ENCODE measurements at places on chromosomes 2 and 18.

- no peak for DNase-seq
Observed at GRCh38 chr2:231524477-231525247, 5.6 kb downstream of the NMUR1 start.

DNA sequence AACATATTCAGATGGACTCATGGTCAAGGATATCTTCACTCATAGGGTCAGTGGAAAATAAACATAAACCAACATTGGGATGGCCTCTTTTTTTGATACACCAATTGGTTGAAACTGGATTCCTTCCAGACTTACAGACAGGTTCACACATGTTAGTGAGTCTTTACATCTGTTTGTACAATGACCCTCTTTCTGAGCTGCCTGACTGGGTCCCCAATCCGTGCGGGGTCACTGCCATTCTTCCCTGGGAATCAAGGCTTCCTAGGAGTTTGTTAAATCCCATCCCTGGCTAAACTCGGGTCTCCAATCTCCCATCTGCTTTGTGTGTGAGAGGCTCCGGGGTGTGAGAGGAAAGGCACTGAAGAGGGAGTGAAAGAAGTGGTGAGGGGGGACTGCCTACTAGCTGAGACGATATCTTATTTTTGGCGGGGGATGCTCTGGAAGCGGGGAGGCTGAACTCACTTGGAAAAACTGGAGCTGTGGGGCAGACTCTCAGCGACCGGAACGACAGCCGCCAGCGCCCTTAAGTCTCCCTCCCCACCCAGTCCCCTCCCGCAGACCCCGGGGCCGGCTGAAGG is 487 bp downstream of the STARD6 start:
- no peak for DNase-seq

DNA sequence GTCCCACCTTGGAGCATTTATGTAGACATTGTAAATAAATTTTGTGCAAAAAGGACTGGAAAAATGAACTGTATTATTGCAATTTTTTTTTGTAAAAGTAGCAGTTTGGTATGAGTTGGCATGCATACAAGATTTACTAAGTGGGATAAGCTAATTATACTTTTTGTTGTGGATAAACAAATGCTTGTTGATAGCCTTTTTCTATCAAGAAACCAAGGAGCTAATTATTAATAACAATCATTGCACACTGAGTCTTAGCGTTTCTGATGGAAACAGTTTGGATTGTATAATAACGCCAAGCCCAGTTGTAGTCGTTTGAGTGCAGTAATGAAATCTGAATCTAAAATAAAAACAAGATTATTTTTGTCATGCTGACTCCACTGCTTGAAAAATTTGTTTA is 137.5 kb downstream of the MEIS1 start:
- peak; percentile 18 for DNase-seq

DNA sequence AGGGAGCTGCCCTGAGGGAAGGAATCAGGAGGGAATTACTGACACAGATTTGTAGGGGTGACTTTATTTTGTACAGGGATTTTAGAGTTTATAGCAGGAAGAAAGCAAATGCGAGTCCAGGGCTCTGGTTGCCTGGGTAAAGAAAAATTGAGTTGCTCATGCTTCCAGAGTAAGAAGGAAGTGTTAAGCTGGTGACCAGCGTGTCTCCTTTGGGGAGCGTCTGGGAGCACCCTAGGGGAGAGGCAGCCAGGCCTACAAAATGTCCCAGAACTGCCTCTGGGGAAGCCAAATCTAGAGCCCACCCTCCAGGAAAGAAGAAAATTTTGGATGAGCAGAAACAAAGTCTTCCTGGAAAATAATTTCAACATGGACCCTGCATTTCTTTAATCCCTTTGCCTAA is 147.0 kb downstream of the VAPA start:
- no peak for DNase-seq

DNA sequence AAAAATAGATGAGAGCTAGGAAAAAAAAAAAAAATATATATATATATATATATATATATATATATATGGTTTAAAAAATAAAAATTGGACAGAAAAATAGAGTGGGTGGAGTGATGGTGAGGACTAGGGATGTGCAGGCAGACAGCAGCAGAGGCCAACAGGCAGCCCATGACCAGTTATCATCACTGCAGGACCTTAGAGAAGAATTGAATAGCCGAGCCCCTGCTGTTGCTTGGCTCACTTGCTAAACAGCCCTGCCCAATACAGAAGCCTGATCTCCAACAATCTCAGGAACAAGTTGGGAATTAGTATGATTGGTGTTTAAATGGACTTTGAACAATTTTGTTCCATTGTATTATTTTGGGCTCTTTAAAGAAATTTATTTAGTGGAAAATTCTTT is 967.5 kb upstream of the PIK3C3 start:
- no peak for DNase-seq

DNA sequence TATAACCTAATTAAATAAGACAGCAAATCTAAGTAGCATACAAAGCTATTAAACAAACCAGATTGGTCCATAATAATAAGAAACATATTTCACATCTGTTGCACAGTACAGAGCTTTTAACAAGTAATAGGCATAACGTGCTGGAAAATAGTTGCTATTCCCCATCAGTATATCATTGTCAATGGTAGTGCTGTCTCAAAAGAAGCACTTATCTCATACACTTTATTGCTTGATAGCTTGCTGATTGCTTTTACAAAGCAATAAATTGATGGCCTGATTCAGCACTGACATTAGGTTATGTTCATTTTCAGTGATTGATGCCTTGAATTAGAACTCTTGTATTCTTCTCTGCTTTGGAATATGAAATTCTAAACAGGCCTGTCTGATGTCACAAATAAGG is 641.7 kb downstream of the CBLN2 start:
- peak; percentile 23 for DNase-seq

DNA sequence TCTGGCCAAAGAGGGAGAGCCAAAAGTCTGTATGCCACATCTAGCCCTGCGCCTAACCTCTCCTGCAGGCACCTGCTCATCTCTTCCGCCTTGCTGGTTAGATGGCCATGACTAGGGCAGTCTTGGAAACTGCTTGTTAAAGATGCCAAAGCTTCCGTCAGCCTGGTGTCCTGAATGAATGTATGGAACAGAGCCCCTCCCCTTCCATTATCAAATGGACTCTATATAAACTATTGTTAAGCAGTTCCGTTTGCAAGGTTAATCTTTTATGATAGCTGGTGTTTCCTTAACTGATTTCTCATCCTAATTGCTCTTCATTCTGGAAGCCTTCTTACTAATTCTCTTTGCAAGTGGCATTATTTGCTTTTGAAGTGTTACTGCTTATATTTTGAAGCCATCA is 87.1 kb downstream of the ATP9B start:
- no peak for DNase-seq

- no peak for DNase-seq
Observed at GRCh38 chr18:57052173-57052572, 94.7 kb upstream of the BOD1L2 start.

DNA sequence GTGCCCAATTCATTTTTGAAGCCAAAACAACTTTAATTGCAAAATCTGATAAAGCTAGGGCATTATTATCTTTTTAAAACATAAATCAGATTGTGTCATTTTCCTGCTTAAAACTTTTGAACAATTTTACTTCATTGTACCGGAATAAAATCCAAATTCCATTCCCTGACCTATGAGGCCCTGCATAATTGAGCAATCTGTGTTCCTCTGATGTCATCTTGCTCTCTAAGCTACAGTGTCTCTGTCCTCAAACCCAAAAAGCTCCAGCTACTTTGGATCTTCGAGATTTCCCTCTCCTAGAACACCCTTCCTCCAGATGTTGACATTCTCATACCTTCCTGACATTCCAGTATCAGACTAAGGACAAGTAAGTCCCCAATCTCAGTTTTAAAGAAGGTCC is 395.9 kb downstream of the LRATD1 start:
- no peak for DNase-seq

GRCh38 chr2:150832686-150833085 is 345.2 kb upstream of the RND3 start:
- DNase-seq, result no peak

DNA sequence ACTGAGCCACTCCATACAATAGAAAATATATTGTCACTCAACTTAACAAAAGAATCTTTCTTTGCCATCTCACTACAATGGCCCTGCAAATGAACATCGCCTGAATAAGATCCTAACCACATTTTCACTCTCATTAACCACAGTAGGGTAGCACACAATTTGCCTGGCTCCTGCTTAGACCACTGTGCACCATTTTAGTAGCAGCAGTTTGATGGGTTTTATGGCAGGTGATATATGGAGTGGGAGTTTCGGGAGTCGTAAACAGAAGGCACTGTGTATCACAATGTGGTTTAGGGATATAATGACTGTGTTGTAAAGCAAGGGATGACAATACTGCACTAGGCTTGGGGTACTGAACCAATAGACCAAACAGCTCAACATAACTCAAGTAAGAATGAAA is 617.4 kb downstream of the BCL11A start:
- no peak for DNase-seq

GRCh38 chr2:70663411-70663810 is 104.6 kb downstream of the ADD2 start:
- DNase-seq, result no peak

DNA sequence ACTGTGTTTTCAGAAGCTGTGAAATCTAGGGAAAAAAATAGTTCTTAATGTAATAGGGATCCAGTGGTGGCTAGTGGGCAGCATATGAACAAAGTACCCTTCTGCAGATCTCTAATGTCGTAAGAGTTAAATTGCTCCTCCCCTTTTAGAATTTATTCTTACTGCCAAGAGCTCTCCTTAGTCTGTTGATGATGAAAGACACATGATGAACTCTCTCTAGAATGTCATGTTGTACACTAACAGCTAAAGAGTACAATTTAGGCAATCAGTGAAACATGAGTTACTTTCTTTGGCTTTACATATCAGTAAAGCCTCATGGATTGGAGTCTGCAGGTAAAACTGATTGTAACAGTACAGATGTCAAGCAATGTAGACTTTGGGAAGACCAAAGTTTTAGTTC is 84.2 kb downstream of the SLC39A10 start:
- DNase-seq, result no peak

- DNase-seq, result no peak
Observed at GRCh38 chr18:13290856-13291271, 72.3 kb downstream of the LDLRAD4 start.
